ENCODE measurements at places on chromosomes 5 and 9.

GRCh38 chr5:56350597-56351170, 117.6 kb upstream of the ANKRD55 start:
- DNase-seq: peak; percentile 74

DNA sequence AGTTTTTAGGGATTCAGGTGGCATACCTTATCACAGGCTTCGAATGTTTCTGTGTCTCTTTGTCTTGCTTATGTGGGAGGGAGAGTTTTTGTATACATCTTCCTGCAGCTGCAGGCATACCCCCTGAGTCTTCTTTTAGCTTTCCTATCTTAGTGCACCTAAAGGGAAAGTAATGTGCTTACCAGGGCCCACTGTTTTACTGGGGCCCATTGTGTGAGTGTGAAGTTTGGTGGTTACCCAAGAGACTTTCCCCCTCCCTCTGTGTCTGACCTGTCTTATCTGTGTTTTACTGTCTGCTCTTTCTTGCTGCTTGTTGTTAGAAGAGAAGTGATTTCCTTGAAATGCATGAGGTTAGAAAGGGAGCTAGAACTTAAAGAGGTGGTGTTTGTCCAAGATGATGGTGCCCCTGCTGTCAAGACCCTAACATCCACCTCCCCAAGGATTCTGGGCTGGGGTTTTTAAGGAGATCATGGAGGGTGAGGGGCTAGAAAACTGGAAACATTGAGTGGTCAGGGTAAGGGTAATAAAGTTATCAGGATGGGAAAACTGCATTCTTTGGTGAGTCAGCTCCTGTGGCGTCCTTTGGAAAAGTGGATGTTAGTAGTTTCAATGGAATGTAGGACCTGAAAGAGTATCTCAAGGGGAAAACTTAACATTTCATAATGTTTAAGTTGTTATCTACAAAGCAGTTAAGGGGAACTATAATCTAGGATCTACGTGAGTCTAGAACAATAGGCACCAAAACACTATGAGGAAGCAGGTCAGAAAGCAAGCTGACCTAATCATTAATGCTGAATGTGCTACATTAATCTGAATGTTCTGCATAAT, 583.5 kb upstream of the TUSC1 start:
- DNase-seq: peak; percentile 28

- DNase-seq: no peak
Measured at GRCh38 chr9:19720377-19720776, 68.5 kb downstream of the SLC24A2 start.

DNA sequence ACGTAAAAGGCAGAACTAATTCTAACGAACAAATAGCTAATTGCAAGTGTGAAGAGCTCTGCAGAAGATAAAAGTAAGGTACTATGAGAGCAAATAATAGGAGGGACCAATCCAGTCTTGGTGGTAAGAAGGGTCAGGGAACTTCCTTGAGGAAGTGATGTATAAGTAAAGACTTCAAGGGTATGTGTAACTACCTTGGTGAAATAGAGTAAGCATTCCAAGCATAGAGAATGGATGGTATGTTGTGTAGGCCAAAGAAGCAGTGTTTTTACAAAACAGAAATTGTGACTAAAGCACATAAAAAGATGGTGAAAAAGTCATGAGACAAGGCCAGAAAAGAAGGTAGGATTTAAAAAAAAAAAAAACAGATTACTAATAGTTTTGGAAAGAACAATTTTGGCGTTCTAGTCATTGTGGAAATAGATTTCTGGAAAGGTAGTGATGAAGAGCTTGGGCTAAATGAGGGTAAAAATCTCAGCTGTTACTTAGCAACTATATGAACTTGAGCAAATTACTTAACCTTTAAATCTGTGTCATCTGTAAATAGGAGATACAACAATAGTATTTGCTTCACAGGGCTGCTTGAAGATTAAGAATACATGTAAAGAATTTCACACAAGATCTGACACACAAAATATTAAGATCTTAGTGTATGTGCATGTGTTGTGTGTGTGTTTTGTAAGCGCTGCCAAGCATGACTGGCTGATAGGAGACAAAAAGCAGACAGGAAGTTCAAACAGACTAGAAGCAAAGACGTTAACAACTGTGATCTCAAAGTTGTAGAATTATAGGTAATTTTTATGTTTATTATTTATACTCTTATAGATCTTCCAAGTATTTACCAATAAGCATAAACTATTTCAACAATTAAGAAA, 73.5 kb downstream of the NR6A1 start:
- DNase-seq: no peak

DNA sequence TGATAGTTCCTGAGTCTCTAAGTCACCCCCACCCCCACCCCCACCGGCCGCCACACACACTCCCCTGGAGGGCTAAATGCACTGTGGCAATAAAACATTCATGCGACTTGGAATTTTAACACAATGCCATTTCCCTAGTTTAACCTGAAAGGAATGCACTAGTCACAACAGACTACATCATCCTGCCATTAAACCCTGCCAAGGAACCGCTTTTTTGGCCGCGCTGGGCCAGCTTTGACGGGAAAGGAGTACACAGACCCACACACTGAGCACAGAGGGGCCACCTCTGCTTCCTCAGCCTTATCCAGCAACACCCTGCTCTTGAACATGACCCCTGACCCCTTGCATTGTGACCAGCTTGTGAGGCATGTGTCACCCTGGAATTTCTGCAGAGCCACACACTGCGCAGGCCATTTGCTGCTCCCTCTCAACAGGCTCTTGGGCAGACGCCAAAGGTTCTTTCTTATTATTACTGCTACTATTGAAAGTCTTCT, 165.3 kb downstream of the BNC2 start:
- peak; percentile 96 for DNase-seq

- peak; percentile 10 for DNase-seq
Measured at GRCh38 chr9:89149726-89150125, 28.9 kb downstream of the SHC3 start.

GRCh38 chr5:139651043-139651834, 3.1 kb downstream of the CXXC5 start:
- DNase-seq: no peak

DNA sequence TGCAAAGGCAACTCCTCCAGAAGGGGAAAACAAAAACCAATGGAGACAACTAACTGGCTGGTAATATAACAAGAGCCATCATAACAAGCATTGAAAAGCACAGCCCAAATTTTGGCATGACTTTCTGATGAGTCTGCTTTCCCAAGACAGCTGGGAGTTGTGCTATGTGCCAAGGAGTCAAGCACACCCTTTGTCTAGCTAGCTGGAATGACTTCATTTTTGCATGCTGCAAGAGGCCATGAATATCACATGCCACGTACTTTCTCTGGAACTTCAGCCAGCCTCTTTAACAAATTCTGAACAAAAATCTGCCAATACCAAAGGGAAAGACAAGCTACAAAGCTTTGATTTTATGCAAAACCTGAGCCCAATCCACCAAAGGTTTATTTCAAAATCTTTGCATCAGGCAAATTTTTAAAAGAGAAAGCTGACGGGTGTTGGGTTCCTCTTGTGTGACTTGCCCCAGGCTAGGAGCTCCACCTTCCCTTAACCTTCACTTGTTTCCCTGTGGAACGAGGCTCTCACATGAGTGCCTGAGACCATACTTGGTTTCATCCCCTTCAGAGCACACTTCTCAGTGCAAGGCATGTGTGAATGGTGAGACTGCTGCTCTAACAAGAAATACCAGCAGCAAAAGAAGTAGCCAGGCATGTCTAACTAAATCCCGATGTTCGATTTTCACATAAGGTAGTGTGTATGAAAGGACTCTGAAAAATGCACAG, 47.3 kb downstream of the S1PR3 start:
- peak; percentile 75 for DNase-seq

- no peak for DNase-seq
Measured at GRCh38 chr5:102153003-102153759, 142.9 kb downstream of the SLCO4C1 start.

GRCh38 chr5:173524136-173524535, 92.3 kb downstream of the BOD1 start:
- no peak for DNase-seq

DNA sequence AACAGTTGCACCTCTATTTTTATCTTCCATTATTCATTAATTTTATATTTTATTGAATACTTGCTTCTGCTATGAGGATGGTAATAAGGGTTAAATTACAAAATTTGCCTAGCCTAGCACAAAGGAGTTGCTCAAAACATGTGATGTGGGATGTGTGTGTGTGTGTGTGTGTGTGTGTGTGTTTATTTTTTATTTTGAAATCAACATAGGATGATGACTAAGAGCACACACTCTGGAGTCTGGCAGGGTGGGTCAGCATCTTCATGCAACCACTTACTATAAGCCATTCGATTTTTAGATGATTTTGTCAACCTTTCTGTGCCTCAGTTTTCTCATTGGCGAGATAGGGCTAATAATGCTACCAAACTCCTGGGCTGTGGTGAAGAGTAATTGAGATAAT, 57.7 kb upstream of the MAMDC2 start:
- no peak for DNase-seq

DNA sequence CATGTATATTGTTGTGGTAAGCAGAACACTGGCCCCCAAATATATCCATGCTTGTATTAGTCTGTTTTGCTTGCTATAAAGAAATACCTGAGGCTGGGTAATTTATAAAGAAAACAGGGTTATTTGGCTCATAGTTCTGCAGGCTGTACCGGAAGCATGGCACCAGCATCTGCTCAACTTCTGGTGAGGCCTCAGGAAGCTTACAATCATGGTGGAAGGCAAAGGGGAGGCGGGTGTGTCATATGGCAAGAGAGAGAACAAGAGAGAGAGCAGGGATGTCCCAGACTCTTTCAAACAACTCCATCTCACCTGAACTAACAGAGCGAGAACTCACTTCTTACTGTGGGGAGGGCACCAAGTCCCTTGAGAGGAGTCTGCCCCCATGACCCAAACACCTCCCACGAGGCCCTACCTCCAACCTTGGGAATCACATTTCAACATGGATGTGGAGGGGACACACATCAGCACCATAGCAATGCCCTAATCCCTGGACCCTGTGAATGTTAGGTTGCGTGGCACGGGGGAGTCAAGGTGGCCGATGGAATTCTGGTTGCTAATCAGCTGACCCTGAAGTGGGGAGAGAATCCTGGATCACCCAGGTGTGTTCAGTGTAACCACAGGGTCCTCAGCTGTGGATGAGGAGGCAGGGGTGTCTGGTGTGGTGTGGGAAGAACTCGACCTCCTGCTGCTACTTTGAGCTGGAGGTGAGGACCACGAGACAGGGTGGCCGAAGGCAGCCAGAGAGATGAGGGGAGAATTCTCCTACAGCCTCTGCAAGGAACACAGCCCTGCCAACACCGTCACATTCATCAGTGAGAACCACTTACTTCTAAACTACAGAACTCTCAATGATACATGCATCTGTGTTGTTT, 172.8 kb downstream of the AUH start:
- no peak for DNase-seq

GRCh38 chr5:86968301-86968753, 299.4 kb upstream of the RASA1 start:
- peak; percentile 49 for DNase-seq

DNA sequence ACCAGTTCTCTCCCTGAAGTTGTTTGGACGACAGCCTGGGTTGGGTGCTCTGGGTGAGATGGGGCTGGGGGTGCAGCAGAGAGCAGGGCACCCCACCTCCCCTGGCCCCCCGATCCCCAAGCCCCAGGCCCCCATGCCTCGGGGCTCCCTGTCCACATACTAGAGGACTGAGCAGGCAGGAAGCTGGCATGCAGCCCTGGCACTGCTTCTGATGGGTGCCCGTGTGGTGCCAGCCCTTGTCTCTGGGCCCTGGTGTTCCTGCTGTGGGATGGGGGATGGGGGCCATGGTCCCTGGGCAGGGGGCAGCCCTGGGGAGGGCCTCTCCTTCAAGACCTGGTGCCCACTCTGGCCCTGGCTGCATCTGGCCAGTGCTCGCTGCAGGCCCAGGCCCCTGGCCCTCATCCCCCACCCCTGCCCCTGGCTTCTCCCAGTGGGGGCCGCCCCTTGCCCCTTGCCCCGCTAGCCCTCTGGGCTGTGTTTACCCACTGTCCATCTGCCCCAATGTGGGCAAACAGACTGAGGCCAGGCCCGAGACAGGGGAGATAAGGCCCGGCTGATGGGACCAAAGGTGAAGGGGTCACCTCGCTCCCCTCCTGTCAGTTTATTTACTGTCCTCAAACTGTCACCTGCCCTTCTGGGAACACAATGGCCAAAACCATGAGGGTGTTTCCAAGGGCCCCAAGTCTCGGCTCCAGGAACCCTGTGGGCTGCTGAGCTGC, 67.3 kb upstream of the RXRA start:
- no peak for DNase-seq

- no peak for DNase-seq
Measured at GRCh38 chr9:71361357-71361756, 239.9 kb upstream of the TRPM3 start.

GRCh38 chr5:136249678-136250266, 56.8 kb upstream of the SMIM32 start:
- peak; percentile 5 for DNase-seq

- DNase-seq: no peak
Measured at GRCh38 chr5:55347786-55348185, 40.0 kb downstream of the MTREX start.
